ENCODE measurements at places on chromosomes 3 and 15.

GRCh38 chr3:17055374-17056276, 170.9 kb downstream of the PLCL2 start:
- peak; percentile 49 for DNase-seq

- no peak for DNase-seq
These were observed 197.7 kb downstream of the CD47 start for GRCh38 chr3:107892955-107893624.

GRCh38 chr15:91186904-91187656, 87.0 kb downstream of the SV2B start:
- DNase-seq: peak; percentile 43

- no peak for DNase-seq
These were observed 316.2 kb upstream of the CTDSPL start for GRCh38 chr3:37545479-37545878.

DNA sequence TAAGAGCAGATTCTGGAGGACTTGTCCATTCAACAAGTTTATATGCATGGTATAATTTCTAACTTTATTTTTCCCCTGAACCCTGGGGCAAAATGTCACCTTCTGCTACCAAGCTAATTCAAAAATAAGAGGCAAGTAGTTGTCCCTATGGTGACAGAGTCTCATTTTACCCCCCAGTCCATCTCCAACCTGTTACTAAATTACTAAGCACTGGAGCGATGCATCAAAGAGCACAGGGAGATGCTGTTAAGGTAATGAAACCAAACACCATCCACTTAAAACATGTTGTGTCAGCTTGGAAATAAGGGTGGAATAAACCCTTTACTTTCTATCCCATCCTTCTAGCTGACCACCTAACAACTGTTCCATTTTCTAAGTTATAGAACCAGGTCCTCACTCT, 417.4 kb upstream of the ATP11B start:
- DNase-seq: no peak

GRCh38 chr3:126914226-126914625, 68.7 kb upstream of the PLXNA1 start:
- DNase-seq: peak; percentile 61

DNA sequence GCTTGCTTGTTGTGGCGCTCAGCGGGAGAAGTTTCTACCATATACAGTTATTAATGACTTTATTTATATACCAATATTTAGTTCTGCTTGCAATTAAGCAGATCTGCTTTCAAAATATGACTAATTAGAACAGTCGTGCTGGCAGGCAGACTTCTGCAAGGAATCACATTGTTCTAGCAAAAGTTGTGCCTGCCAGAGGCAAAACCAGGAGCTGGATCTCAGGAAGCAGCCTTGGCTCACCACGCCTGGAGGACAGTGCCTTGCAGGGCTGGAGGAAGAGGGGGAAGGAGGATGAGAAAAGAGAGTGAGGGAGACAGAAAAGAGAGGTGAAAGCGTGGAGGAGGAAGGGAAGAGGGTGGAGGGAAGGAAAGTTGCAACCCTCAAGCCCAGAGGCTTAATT, 160.3 kb downstream of the NUP210 start:
- DNase-seq: no peak

DNA sequence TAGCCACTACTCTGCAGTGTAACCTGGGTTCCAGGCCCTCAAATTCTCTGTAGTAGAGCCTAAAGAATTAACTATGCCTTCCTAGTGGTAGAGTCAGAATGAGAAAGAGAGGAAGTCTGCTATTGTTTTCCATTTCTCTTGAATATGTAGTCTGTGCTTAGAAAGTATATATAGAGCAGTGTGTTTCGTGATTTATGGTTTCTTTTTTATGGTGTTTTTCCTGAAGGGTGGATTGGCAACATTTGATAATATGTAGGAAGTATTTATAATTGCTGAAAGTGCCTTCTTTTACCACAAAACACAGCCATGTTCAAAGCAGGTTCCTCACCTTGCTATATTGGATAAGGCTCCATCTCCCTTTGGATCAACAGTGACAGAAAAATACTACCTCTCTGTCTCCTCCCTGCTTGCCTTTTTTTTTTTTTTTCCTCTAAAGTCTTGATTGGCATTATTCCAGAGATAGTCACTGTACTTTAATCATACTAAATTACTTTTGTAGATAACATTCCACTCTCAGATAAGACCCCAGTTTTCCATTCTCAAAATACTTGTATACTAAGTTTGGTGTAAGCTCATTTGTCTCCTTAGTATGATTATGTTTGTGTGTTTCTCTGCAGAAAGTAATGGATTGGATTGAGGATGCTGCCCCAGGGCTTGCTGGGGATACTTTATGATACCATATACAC, 47.8 kb downstream of the IQGAP1 start:
- DNase-seq: no peak

GRCh38 chr3:142962520-142963233, 797 bp downstream of the PAQR9 start:
- no peak for DNase-seq

DNA sequence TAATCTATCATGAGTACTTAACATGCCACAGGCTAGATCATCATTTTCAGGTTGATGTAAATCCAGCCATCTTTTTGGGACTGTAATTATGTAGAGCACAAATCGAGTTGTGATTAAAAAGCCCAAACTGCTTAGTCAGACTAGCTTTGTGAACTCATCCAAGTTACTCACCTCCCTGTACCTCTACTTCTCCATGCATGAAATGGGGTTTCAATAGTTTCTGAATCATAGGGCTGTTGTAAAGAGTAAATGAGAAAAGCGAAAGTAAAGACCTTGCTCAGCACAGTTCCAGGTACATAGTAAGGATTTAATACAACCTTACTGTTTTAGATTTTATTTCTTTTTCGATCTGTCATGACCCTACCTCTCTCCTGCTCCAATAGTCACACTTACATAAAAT, 85.6 kb upstream of the GAP43 start:
- DNase-seq: no peak

Measured in muscle of leg (tissue), 16 donors.